Hematopoietic multipotent progenitor cell treated with erythropoietin and hydrocortisone succinate and interleukin-3 and kit ligand, for 6 days (in vitro differentiated cells): ENCODE measurements at places on chromosomes 2 and 18.

DNA sequence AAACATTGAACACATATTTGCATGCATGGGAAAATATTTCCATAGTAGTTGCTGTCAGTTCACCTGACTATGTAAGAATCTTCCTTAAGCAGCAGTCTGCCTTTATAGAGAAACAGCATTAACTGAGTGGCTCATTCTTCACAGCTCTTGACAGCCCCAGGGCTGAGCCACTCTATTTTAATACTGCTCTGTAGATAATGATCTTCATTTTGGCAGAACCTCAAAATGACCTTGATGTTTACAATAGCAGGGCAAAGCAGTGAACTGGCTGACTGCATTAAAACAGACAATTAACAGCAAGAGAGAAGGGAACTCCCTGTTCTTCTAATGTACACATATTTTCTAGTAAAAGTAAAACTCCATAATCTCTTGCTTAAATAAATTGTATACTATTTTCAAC lies 580.6 kb upstream of the SOX11 start:
- DNase-seq = no peak

DNA sequence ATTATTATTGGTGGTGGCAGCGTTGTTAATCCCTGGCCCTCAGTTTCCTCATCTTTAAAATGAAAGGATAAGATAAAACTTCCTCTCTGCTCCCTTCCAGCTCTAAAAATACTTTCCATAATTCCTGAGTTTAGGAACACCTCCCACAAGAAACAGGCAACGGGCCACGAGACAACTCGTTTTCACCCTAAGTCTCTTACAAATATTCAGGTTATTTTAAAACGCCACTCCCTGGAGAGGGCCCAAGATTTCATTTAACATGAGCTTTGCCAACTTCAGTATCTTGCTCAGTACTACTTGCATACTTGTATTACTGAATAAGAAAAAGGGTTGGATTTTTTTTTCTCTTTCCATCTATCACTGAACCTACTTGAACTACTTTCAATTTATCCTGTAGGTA lies 611.1 kb upstream of the FANCL start:
- DNase-seq = no peak

GRCh38 chr18:58862851-58863538 lies 1.7 kb upstream of the ZNF532 start:
- peak; percentile 9 for DNase-seq

GRCh38 chr2:13581471-13581870 lies 864.7 kb downstream of the TRIB2 start:
- DNase-seq = no peak
